Activated T-helper 2 cell treated with anti-CD3 and anti-CD28 coated beads, Interferon-gamma antibody, Interleukin-2, Interleukin-4, amounts not matched to agents 10 μg/mL and 5 μg/mL and 100 μg/mL, durations not matched to agents 14 hours and 24 hours and 36 hours (primary cell): ENCODE measurements at places on chromosomes 16 and 17. TPM values are rescaled to one million over a fixed set of nuclear protein-coding genes. Genes with fewer than 3 reads are reported as not detected.

Gene HOXB8
- total RNA-seq = not detected in 2 replicates

Gene EPX
- not detected in 2 replicates for total RNA-seq

Gene TMEM92
- total RNA-seq = 1.5 and 1.6 TPM in 2 replicates

Gene TEX14
- total RNA-seq = 0.09 and 0.18 TPM in 2 replicates

Gene SHCBP1
- total RNA-seq = 45.6 and 46.9 TPM in 2 replicates

Gene TPSB2
- not detected in 2 replicates for total RNA-seq

Gene DHX38
- total RNA-seq = 86.3 and 95.8 TPM in 2 replicates

Gene TEKT1
- total RNA-seq = not detected in 2 replicates

Gene DNAAF8
- 0.11 TPM in 1 of 2 replicates, not detected in the other for total RNA-seq

Gene GSG1L
- not detected in 2 replicates for total RNA-seq

Gene CDRT15
- not detected in 2 replicates for total RNA-seq

Gene NBR1
- total RNA-seq = 49.1 and 50.8 TPM in 2 replicates

Gene PLXDC1
- total RNA-seq = 0.46 and 1.0 TPM in 2 replicates

Gene TSC2
- total RNA-seq = 89.7 and 92.8 TPM in 2 replicates

Gene ICAM2
- total RNA-seq = 83.2 and 85.6 TPM in 2 replicates

Gene HOXB5
- total RNA-seq = not detected in 2 replicates

Gene RNF112
- total RNA-seq = 0.16 and 0.32 TPM in 2 replicates

Gene ABCC11
- total RNA-seq = 0.05 and 0.09 TPM in 2 replicates

Gene FOXF1
- total RNA-seq = not detected in 2 replicates

Gene ZP2
- total RNA-seq = not detected in 2 replicates

Gene ATP2C2
- not detected in 2 replicates for total RNA-seq

Gene NECAB2
- total RNA-seq = 0.11 TPM in 1 of 2 replicates, not detected in the other

Gene AOC3
- 1.6 and 2.4 TPM in 2 replicates for total RNA-seq

Gene MMP15
- 1.3 and 1.9 TPM in 2 replicates for total RNA-seq

Gene CACNG3
- total RNA-seq = not detected in 2 replicates

Gene ZFP1
- total RNA-seq = 11.2 and 14.0 TPM in 2 replicates

Gene COTL1
- total RNA-seq = 478 and 483 TPM in 2 replicates

Gene KRT36
- total RNA-seq = not detected in 2 replicates

Gene E4F1
- total RNA-seq = 29.3 and 30.0 TPM in 2 replicates

Gene MT2A
- 827 and 878 TPM in 2 replicates for total RNA-seq

Gene HSPB9
- not detected in 2 replicates for total RNA-seq

Gene CRHR1
- total RNA-seq = not detected in 2 replicates

Gene TSPOAP1
- total RNA-seq = 21.9 and 22.3 TPM in 2 replicates

Gene CRLF3
- 42.0 and 46.5 TPM in 2 replicates for total RNA-seq

Gene RAB11FIP4
- 20.8 and 26.2 TPM in 2 replicates for total RNA-seq

Gene TMEM231
- 2.7 and 3.4 TPM in 2 replicates for total RNA-seq

Gene MYH11
- not detected in 2 replicates for total RNA-seq

Gene CIBAR2
- total RNA-seq = not detected in 2 replicates

Gene KRTAP9-1
- not detected in 2 replicates for total RNA-seq

Gene CYB561
- total RNA-seq = 0.41 and 0.57 TPM in 2 replicates

Gene KRTAP1-1
- not detected in 2 replicates for total RNA-seq

Gene EVI2A
- total RNA-seq = 18.6 and 20.7 TPM in 2 replicates

Gene TLCD2
- 0.09 and 0.30 TPM in 2 replicates for total RNA-seq

Gene DHRS7C
- total RNA-seq = not detected in 2 replicates
